ENCODE measurements at places on chromosomes 2 and 18.

GRCh38 chr2:19542796-19543662 is 184.6 kb upstream of the OSR1 start:
- DNase-seq, result no peak

- no peak for DNase-seq
These were observed 111.8 kb downstream of the ERBB4 start for GRCh38 chr2:212426637-212427412.

DNA sequence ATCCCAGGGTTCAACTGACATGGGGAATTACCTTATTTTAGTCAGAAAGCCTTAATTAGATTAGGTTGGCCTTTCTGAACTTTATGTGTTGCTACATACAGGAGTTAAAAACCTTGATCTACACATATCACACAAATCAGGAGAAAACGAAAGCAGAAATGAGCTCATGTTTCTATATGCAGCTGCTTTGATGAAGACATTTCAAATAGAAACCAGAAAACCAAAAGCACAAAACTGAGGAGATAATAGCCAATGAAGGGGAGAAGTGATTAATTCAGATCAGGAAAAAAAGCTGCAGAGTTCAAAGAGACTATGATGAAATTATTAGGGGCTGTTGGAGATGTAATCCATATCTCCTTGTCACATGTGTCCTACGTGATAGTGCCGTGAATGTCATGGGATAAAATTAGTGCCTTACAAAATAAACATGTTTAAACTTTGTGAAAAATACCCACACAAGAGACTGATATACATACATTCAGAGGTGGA is 255.0 kb downstream of the CAMKMT start:
- no peak for DNase-seq

DNA sequence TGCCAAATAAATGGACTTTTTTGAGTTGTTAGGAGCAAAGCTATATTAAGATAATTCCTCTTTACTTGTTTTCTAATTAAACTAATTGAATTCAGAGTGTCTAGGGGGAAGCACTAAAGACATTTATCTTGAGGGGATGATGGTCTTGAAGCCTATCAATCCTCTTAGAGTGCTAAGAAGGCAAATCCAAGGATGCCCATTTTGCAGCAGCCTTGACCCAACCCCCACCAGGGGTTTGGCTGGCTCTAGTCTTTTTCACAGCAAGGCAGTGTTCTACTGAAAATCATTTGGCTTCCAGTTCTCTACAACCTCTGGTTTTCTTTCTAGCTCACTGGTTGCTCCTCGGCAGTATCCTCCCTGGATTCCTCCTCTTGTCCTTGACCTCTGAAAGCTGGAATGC is 6.5 kb upstream of the RAX start:
- no peak for DNase-seq

DNA sequence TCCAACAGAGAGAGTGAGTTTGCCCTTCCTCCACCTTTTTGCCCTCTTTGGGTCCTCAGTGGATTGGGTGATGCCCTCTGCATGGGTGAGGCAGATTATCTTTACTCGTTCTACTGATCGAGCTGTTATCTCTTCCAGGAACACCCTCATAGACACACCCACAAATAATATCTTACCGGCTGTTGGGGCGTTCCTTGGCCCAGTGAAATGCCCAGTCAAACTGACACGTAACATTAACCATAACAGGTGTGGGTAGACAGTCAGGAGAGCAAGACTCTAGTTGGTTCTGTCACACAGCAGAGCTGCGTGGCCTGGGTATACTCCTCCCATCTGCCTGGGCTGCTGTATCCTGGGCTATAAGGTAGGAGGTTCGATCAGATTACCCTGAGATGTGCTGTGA is 144.1 kb downstream of the AGAP1 start:
- DNase-seq, result no peak

DNA sequence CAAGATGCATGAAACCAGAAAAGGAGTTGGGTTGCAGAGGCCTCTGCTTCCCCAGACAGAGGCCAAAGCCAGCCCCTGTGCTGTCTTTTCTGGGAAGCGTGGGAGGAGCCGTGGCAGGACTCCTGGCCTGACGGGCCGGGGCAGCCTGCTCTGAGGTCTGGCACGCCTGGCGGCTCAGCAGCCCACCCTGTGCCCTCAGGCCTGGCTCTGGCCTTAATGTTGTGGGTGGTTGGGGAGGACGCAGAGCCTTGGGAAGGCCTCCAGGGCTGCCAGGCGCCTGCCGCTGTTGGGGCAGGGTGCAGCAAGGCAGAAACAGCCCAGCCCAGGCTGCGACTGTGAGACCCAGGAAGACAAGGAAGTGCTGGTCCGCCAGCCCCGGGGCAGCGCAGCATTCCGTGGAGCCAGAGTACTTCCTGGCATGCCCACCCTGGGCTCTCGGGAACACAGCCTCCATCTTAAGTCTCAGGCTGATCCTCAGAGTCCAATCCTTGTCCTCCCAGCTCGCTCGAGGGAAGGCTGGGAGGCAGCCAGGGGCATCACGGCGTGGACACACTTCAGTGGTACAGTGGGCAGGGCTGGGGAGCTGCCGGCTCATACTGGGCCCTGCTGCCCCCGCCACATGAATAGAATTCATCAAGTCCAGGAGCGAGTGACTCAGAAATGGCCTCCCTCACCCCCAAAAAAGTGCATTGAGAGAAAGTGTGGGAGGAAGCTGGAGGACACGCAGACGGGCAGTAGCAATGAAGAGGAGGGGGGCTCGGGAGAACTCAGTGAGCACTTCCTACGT is 72.6 kb downstream of the EMX1 start:
- no peak for DNase-seq

All from kidney epithelial cell (primary cell).